ENCODE measurements at places on chromosomes 1 and 21.

DNA sequence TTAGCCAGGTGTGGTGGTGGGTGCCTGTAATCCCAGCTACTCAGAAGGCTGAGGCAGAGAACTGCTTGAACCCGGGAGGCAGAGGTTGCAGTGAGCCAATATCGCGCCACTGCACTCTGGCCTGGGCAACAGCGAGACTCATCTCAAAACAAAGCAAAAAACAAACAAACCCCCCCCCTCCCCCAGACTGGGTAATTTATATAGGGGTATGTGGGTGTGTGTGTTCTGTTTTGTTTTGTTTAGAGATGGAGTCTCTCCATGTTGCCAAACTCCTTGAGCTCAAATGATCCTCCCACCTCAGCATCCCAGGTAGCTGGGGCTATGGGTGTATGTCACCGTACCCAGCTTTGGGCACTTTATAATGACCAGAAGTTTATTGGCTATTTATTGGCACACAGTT, 73.6 kb downstream of the SLC27A3 start:
- no peak for DNase-seq

DNA sequence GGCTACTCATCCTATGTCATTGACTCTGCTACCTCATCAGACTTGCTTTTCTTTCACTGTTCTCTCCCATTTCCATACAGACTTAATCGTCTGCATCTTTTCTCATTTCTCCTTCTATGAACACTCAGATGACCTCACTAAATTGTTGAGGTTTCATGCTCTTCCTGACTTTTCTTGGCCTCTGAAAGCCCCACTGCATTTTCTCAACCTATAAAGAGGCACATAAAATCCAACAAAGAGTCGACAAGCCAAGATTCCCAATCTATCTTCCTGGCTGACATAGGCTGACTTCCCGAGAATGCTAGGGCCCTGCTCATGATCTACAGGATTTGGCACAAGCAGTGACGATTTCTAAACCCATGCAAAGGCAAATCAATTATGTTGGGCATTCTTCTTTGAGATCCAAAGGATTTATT, 280.8 kb upstream of the DPYD start:
- DNase-seq: peak; percentile 47

- DNase-seq: no peak
Measured at GRCh38 chr21:29233256-29233546, 65.5 kb upstream of the BACH1 start.

GRCh38 chr1:165629848-165630628, 996 bp upstream of the MGST3 start:
- no peak for DNase-seq

DNA sequence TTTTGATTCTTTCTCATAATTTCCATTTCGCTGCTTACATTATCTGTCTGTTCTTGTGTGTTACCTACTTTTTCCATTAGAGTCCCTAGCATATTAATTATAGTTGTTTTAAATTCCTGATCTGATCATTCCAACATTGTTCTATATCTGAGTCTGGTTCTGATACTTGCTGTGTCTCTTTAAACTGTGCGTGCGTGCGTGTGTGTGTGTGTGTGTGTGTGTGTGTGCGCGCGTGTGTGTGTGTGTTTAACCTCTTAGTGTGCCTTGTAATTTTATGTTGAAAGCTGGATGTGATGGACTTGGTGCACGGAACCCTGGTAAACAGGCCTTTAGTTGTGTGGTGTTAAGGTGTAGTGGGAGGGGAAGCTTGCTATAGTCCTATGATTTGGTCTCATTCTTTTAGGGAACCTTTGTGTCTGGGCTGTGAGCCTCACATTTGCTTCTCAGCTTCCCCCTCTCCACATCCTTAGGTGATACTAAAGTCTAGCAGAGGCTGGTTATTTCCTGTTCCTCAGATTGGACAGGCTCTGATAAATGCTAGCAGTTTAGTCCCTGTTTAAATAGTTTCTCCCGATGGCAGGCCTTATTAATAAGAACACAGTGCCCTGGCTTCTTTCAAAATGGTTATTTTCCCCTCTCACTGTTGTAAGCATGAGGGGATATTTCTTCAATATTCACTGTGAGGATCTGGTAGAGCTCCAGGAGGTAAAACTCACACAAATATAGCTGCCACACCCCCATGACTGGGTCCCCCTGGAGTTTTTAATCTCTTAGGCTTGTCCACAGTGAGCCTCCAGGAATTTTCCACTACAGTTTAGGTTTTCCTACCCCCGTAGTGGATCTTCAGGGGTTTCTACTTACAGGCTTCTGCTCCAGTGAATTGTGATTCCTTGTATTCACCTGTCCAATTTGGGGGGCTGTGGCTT, 118.3 kb downstream of the GALNT2 start:
- DNase-seq: peak; percentile 34

DNA sequence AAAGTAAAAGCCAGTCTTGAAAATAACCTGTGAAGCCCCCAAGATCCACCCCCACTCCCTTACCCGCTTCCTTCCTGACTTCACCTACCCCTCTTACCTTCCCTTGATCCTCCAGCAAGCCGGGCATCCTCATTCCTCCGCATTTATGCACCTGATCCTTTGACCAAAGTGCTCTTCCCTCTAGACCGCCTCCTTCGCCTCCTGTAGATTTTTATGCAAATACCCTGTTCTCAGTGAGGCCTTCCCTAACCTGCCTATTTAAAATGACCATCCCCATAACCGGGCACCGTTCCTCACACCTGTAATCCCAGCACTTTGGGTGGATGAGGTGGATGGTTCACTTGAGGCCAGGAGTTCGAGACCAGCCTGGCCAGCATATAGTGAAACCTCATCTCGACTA, 1.1 kb upstream of the NENF start:
- DNase-seq: no peak

- no peak for DNase-seq
Measured at GRCh38 chr1:173580071-173580470, 22.8 kb downstream of the SLC9C2 start.

GRCh38 chr1:11514366-11514765, 35.4 kb downstream of the DISP3 start:
- DNase-seq: no peak

DNA sequence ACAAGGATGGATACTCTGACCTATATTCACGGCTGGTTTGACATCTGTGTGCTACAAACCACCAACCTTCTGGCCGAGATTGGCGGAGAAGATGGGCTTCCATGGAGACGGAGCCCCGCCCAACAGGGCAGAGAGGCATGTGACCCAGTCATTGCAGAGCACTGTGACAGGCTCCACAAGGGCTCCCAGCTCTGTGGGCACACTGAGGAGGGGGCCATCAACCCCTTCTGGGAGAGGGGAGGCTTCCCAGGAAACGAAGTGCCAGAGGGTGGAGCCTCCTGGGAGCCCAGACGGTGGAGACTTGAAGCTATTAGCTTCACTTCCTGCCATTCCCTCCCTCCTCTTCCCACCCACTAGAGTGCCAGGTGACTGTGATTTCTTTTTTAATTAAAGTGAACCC, 71.6 kb upstream of the IFFO2 start:
- no peak for DNase-seq

DNA sequence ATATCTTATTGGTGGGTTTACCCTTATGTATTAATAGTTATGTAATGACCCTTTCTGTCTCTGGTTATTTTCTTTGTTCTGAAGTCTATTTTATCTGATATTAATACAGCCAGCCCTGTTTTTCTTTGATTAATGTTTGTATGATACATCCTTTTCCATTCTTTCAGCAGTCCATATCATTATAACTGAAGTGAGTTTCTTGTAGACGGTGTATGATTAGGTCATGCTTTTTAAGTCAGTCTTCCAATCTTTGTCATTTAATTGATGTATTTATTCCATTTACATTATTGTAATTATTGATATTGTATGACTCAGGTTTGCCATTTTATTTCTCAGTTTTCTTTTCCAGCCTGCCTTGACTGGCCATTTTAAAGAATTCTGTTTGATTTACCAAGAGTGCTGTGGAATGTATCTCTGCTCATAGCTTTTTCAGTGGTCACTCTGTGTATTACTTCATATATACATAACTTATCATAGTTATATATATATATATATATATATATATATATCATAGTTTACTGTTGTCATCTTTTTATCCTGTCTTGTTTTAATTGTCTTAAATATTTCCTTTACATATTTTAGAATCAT, 10.5 kb downstream of the RAB4A start:
- DNase-seq: peak; percentile 23

GRCh38 chr1:77594366-77595112, 87.9 kb downstream of the ZZZ3 start:
- no peak for DNase-seq

DNA sequence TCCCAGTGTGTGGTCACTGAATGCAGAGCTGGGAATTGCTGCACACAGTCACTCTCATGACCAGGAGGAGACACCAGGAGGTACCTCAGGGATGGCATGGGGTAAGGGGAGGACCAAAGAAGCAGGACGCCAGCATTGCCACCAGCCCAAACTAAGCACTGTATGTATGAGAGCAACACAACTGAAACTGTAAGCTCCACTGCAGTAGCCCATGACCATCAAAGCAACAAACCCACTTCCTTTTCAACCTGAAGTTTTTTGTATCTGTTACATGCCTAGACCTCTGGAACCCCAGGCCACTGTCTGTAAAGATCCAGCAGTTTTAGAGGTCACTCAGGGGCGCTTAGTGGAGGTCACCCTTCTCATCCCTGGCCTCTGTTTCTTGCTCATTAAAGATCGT, 164.3 kb downstream of the SETD4 start:
- no peak for DNase-seq
